Kasumi-1 (cell line): ENCODE measurements at places on chromosomes 2 and 18.

DNA sequence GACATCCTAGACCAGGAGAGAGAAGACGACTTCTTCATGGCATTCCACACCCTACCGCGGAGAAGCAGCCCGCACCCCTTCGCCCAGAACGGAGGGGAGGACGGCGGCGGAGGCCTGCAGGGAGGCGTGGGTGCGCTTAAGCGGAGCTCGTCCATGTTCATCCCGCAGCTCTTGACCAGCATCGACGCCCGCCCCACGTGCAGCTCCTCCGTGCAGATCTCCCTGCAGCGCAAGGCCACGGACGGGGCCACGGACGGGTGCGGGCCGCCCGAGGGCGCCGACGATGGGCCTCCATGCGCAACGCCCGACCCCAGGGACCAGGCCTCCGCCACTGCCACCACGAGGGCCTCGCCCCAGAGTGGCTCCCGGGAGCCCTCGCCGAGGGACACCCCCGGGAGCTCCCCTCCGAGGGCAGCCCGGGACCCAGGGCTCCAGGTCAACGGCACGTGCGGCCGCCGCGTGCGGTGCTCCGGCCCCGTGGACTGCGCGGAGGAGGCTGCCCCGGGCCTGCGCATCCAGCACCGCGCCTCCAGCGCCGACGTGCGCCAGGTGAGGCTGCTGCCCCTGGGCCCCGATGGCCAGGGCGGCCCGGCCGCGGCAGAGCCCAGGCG lies 211.8 kb downstream of the NEDD4L start:
- DNase-seq = no peak

DNA sequence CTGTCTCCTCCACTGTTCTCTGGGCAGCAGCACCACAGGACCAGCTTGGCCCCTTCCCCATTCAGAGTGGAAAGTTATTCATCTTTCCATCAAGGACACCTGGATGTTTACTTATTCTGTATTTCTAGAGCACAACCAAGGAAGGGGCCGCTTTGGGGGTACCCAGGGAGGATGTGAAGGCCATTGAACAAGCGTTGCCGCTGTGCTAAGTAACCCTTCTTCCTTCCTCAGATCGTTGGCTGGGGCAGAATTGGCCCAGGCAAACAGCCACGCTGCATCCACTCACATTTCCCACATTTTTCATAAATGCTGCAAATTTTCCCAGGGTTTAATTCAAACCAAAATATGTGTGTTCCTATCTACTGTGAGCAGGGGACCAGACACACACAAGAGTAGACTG lies 76.2 kb upstream of the NPAS2 start:
- no peak for DNase-seq

DNA sequence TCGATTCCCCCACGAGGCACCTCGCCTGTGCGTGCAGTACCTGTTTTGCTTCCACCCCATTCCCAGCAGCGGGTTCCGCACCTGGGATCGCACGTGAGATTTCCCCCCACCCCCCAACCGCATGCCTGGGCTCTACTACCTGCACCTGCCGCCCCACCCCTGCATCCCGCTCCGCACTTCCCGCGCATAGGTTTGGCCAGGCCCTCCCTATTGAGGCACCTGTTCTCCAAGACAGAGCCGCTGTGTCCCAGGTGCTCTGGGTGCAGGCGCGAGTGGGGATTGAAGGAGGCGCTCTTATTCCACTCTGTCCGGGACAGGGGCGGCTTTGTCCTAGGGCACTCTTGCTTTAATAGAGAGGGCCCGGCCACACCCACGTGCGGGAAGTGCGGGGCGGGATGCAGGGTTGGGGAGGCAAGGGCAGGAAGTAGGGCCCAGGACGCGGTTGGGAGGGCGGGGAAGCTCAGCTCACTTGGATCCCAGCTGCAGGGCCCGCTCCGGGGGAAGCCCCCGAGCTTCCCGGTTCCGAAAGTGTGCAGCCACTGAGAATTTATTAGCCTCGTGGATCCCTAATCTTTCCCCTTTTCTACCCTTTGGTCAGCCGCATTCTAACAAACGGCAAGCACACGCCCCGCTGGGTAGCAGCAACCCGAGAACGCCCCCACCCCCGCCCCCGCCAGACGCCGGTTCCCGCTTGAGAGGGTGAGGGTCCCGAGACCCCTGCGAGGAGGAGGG lies 670 bp upstream of the MOCOS start:
- peak; percentile 38 for DNase-seq

DNA sequence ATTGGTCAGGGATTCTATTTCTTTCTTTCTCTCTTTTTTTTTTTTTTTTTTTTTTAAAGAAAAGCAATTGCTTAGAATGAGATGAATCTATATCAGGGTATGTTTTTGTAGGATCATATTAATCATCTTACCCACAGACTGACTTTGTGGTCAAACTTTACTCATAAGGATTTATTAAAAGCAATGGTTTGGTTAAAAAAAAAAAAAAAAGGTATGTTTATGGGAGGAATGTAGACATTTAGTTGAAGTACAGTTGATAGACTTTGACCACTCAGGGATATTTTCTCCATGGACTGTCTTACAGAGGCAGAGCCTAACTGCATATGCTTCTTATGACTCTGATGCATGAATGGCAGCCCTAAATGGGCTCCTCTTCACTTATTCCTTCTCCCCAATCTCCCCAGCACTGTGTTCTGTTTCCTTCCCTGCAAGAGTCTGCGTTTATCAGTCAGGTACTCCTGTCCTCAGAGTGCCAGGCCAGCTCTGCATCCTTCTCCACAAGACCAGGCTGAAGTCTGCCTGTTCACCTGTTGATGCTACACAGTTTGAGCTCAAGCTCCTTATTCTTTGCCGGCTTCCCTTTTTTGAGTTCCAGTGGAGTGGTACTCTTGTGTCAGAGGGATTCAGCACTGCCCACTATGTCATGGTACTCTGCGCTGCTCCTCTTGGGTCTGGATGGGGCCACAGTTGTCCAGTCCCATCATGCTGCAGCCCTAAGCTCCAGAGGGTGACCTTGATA lies 24.3 kb downstream of the CRIM1 start:
- DNase-seq = no peak

DNA sequence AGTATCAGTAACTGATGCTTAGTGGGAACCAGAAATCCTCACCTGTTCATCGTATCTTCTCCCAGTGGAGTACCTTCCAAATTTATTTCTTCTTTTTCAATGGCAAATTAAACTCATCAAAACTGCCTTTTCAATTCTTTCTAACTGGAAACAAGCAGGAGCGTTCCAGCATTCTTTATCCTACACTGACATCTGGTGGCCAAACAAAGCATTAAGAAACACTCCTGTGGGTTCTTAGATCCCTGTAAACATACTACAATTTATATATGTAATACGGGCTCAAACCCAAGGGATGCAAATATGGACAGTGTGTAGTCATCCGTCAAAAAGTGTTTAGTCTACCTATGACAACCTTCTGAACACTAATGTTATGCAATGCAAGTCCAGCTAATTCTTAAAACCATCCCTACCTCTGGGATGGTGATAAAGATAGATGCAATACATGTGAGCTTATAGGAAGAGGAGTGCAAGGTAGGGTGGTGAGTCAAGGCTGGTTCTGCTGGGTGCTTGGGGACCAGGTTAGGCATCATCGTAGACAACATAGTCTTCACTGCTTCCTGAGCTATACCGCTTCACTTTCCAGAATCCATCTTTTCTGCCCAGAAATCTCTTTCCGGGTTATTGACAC lies 375.0 kb downstream of the CTNNA2 start:
- peak; percentile 83 for DNase-seq

- no peak for DNase-seq
These were observed 84.9 kb downstream of the BCL11A start for GRCh38 chr2:60468382-60469085.

- DNase-seq = no peak
These were observed 46.2 kb upstream of the TRIM43B start for GRCh38 chr2:95530734-95531133.
